ENCODE measurements at places on chromosomes 7 and 10. TPM values are rescaled to one million over a fixed set of nuclear protein-coding genes. Genes with fewer than 3 reads are reported as not detected.
A peak's percentile ranks its signal among the peaks of the same experiment; 100 is the strongest.

- H3K27ac ChIP-seq, result no peak overlapping the region
- no peak for DNase-seq
- H3K27me3 ChIP-seq, result peaks cover 52% of the 10 kb centered on the region
- H3K4me3 ChIP-seq, result no peak overlapping the region
Measured at GRCh38 chr7:155806096-155806871, 6.0 kb downstream of the SHH start.

DNA sequence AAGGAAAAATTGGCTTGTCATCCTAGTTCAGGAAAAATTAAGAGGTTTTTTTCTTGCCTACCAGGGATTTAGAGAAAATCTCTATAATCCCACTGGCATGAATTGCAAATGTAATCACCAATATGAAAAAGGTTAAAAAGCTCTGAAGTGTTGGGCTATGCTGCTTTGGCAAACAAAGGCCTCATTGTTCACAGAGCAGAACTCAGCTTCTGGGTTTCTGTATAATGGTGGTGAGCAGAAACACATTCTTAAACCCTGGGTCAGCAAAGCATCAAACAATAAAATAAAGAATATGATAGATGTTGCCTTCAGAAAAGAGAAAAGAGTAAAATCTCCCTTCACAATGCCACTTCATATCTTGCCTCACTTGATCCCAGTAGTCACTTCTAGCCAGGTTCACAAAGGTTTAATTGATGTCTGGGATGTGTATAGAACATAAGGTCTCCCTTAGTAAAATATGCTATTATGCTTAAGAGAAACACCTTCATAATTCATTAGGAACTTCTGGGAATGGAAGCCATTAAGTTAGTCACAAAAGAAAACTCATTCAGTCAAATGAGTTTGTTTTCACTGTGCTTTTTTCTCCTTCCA lies 1255.5 kb upstream of the PHF14 start:
- no peaks in the 10 kb centered on the region for H3K4me1 ChIP-seq
- H3K27me3 ChIP-seq, result no peaks in the 10 kb centered on the region
- H3K4me3 ChIP-seq, result no peak overlapping the region
- no peak for DNase-seq
- no peaks in the 10 kb centered on the region for H3K36me3 ChIP-seq

DNA sequence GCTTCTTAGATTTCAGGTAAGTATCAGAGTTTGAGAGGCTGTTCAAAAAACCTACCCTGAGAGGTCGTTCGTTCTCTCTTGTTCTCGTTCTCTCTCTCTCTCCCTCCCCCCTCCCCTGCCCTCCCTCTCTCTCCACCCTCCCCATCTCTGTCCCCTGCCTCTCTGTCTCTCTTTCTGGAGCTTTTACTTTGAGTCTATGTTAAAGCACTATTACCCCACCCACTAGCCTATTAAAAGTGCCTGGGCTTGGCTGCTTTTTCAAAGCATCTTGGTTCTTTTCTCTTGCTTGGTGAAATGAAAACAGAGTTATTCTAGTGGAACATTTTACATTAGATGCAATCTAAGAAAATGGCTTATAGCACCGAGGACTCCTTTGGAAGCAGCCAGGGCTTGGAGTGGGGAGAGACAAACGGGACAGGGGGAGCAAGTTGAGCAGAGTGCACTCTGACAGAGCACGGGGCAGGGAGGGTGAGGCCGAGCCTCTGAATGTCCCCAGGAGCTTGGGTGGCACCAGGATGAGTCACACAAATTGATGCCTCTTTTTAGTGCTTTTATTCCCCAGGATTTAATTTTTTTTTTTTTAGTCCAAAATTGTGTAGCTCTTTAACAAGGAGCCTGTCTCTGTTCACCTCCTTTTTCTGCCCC lies 134.3 kb downstream of the CFAP58 start:
- no peak overlapping the region for H3K4me3 ChIP-seq
- no peaks in the 10 kb centered on the region for H3K36me3 ChIP-seq
- no peaks in the 10 kb centered on the region for H3K4me1 ChIP-seq
- no peak for DNase-seq
- no peak overlapping the region for H3K27ac ChIP-seq

GRCh38 chr10:113151190-113151666 lies 201.2 kb downstream of the TCF7L2 start:
- no peaks in the 10 kb centered on the region for H3K4me1 ChIP-seq
- no peaks in the 10 kb centered on the region for H3K36me3 ChIP-seq
- no peak for DNase-seq
- H3K27me3 ChIP-seq, result no peaks in the 10 kb centered on the region

DNA sequence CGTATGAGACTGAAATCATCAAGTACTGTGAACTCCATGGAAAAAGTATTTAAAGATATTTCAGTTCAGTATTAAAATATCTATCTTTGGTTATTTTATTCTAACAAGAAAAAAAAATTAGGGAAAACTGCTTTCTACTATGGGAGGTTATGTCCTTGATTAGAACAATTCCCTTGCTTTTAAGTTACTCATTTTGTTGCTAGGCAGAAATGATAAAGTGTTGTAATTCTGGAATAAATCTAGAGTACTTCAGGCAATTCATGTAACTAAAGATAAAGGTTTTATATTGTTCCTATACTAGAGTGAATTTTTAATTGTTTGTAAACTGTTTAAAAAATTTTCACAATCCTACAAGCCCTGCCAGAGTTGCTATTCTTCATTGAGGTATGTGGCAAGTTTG lies 92.0 kb downstream of the BBS9 start:
- no peak overlapping the region for H3K27ac ChIP-seq
- H3K27me3 ChIP-seq, result no peaks in the 10 kb centered on the region
- no peaks in the 10 kb centered on the region for H3K4me1 ChIP-seq
- DNase-seq, result no peak
- H3K4me3 ChIP-seq, result no peak overlapping the region
- no peaks in the 10 kb centered on the region for H3K36me3 ChIP-seq

DNA sequence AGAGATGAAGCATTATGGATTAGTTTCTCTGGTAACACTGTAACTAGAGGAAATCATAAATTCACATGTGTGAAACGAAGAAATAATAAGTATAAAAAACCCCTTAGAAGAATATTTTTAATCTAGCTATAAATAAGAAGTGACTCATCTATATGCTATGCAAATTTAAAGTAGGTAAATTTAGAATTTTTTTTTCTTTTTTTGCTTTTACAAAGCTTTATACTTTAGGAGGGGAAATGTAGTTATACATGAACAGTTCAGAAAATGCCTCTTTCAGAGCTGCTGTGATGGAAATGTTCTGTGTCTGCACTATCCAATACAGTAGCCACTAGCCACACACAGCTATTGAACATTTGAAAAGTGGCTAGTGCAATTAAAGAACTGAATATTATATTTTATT lies 87.3 kb downstream of the REEP3 start:
- H3K27me3 ChIP-seq, result no peaks in the 10 kb centered on the region
- no peak for DNase-seq
- H3K4me1 ChIP-seq, result peaks cover 10% of the 10 kb centered on the region
- no peak overlapping the region for H3K27ac ChIP-seq
- H3K36me3 ChIP-seq, result no peaks in the 10 kb centered on the region

DNA sequence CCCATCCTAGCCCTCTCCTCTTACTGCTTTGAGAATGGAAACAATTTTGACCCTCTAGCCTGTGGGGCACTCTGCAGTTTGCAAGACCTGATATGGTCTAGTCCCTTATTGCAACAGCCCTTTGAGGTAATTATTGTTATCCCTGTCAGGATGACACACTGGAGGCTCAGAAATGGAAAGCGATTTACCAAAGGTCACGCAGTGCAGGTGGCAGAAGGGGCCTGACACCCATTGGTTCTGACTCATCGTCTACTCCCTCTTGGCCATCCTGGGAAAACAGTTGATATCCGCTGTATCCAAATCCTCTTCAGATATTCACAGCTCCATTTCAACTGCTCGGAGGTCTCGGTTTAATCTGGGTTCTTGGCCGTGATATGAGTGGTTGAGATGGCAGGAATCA lies 44.7 kb upstream of the AQP1 start:
- H3K27me3 ChIP-seq, result peaks cover 2% of the 10 kb centered on the region
- no peak overlapping the region for H3K27ac ChIP-seq
- H3K36me3 ChIP-seq, result no peaks in the 10 kb centered on the region
- no peak overlapping the region for H3K4me3 ChIP-seq

GRCh38 chr7:149440222-149440621 lies 20.6 kb downstream of the ZNF777 start:
- H3K27ac ChIP-seq, result peak overlapping the region; percentile 14
- H3K36me3 ChIP-seq, result peaks cover 25% of the 10 kb centered on the region
- H3K4me3 ChIP-seq, result no peak overlapping the region
- H3K27me3 ChIP-seq, result no peaks in the 10 kb centered on the region
- peaks cover 18% of the 10 kb centered on the region for H3K4me1 ChIP-seq

DNA sequence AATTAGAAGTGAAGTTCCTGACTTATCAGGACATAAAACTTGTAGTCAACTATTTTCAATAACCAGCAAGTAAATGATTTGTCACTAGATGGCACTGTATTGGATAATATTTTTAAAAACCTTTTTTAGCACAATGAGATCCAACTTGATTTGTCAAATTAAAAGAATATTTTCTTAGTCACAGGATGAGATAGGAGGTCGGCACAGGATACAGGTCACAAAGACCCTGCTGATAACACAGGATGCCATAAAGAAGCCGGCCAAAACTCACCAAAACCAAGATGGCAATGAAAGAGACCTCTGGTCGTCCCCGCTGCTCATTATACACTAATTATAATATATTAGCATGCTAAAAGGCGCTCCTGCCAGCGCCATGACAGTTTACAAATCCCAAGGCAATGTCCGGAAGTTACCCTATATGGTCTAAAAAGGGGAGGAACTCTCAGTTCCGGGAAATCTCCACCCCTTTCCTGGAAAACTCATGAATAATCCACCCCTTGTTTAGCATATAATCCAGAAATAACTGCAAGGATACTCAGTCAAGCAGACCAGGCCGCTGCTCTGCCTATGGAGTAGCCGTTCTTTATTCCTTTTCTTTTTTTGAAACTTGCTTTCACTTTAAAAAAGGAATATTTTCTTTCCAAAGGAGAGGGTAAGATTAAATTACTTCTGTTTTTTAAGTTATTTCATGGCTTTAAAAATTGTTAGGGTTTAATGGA lies 255.7 kb upstream of the MKLN1 start:
- H3K27me3 ChIP-seq, result no peaks in the 10 kb centered on the region
- peaks cover 60% of the 10 kb centered on the region for H3K4me1 ChIP-seq
- DNase-seq, result no peak
- H3K4me3 ChIP-seq, result no peak overlapping the region
- no peak overlapping the region for H3K27ac ChIP-seq
- peaks cover 40% of the 10 kb centered on the region for H3K36me3 ChIP-seq

GRCh38 chr7:141673346-141673745 lies 28.6 kb downstream of the DENND11 start:
- DNase-seq, result no peak
- no peaks in the 10 kb centered on the region for H3K27me3 ChIP-seq
- no peak overlapping the region for H3K4me3 ChIP-seq
- H3K36me3 ChIP-seq, result peaks cover 34% of the 10 kb centered on the region

The STRIP2 gene
- total RNA-seq, result 79.4 TPM

The SPDYE16 gene
- not detected for total RNA-seq

The LIPJ gene
- not detected for total RNA-seq

The PRPS1L1 gene
- total RNA-seq, result not detected

The TMEM196 gene
- total RNA-seq, result not detected

The CCDC146 gene
- 1.2 TPM for total RNA-seq

The CPA2 gene
- not detected for total RNA-seq
